Kidney epithelial cell (primary cell): ENCODE measurements at places on chromosomes 16 and 17. TPM values are rescaled to one million over a fixed set of nuclear protein-coding genes. Genes with fewer than 3 reads are reported as not detected.

Gene KRTAP16-1
- not detected in 2 replicates for total RNA-seq

- no peak for DNase-seq
These were observed 29.3 kb downstream of the C17orf67 start for GRCh38 chr17:56804454-56804853.

DNA sequence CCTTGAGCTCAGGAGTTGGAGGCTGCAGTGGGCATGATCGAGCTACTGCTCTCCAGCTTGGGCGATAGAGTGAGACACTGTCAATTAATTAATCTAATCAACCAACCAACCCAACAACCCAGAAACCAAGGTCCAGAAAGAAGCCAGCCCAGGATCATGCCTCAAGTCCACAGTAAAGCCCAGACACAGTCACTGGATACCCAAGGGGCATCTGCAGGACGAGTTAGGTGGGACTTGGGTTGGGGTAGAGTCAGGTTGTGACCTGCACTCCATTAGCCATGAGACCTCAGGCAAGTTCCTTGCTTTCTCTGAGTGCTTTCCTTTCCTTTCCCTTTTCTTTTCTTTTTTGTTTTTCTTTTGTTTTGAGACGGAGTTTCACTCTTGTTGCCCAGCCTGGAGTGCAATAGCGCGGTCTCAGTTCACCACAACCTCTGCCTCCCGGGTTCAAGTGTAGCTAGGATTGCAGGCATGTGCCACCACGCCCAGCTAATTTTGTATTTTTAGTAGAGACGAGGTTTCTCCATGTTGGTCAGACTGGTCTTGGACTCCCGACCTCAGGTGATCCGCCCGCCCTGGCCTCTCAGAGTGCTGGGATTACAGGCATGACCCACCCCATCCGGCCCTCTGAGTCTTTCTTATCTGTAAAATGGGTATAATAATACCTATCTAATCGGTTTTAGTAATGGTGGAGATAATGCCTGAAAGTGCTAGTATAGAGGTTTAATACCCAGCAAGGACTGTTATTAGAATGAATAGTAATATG lies 3.5 kb upstream of the HSD17B1 start:
- DNase-seq = no peak

Gene GAN
- 9.7 and 12.5 TPM in 2 replicates for total RNA-seq

Gene FZD2
- 8.1 and 11.2 TPM in 2 replicates for total RNA-seq

- no peak for DNase-seq
These were observed 51.7 kb downstream of the CMC2 start for GRCh38 chr16:80954985-80955384.

Gene TBC1D3G
- not detected in 2 replicates for total RNA-seq

DNA sequence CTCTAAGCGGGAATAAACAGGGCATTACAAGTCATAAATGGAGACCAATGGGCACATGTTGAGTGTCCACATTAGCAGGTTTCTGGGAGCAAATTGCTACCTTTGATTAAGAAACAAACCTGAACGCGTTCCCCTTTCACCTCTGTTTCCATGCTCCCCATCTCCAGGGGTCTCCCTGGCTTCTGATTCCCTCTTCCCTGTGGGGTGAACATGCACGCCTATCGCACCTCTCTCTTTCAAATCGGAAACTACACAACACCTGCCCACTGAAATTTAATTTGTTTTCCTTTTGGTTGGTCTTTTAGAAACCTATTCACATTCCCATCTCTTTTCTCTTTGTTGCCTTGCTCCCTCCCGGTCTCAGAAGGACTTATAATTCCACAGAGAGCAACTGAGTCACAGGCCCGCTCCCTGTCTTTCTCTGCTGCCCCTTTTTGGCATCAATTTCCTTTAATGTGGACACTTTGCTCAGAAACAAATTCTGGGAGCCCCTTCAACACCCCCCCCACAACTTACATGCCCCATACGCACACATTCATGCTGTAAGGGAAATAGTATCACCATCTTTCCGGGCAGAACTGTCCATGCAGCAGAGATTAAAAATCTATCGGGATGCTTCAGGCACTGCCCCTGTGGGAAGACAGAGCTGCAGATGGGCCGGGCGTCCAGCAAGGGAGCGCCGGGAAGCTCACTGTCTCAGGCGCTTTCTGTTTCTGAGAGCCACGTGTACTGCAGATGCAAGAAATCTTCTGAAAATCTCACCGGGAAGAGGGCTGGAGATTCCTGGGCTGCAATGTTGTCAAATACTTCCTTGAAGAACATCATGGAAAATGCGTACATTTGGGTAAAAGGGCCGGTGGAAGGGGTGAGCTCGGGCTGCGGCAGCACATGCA lies 7.2 kb upstream of the FOXF1 start:
- DNase-seq = no peak

DNA sequence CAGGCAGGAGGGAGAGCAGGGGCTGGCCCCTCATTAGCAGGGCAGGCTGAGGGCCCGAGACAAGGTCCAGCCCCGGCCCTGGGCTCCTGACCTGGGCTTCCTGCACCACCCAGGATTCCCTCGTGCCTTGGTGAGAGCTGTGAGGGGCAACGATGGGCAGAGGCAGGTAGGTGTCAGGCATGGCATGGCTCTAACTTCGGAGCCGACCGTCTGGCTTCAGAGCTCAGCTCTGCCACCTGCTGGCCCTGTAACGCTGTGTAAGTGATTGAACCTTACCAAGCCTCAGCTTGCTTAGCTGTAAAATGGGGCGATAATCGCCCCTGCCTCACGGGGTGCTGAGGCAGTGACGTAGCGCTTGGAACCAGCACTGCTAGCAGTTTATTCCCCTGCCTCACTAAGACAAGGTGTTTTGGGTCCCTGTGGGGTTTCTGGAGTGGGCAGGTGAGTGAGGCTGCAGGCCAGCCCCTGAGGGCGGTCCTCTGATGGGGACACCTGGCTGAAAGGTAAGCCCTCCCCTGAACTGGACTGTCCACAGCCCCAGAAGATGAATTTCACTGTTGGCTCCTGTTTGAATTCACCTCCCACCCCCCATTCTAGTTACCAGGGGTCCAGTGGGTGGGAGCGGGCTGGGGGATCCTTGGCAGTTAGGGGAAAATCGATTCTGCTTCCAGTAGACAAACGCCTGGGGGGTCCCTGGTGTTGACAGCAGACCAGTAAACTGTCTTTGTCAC lies 184.8 kb upstream of the GSE1 start:
- no peak for DNase-seq

DNA sequence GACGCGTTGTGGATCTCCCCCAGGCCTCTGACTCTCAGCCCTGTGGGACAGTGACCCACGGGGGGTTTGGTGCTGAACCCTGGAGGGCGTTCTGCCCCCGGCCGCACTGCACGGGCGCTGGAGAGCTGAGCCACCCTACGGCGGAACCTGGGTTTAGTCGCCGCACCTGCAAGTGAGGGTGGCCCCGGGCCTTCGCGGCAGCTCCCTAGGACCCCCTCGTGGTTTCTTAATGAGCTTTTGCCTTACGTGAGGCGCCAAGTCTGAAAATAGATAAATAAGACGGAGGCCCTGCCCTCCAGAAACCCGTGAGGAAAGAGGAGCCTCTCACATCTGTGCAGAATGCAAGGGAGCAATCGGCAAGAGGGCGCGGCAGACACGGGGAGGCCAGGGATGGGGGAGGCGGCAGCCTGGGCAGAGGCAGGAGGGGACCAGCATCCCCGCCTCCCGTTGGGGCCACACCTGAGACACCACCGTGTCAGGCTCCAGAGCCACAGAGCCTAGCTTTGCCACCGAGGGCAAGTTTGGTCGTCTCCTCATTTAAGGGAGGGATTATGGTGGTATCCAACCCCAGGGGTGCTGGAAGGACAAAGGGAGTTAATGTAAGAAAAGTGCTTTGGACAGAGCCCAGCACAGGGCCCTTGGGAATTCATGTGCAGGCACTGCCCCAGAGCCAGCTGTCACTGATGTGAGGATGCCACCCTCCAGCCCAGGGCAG lies 153.2 kb upstream of the CHMP6 start:
- no peak for DNase-seq

Gene FGF11
- 1.5 and 1.8 TPM in 2 replicates for total RNA-seq

- no peak for DNase-seq
These were observed 18.8 kb upstream of the MYOCD start for GRCh38 chr17:12646761-12647422.

GRCh38 chr16:52497067-52497816 lies 49.7 kb downstream of the TOX3 start:
- no peak for DNase-seq

Gene MT1H
- total RNA-seq = not detected in 2 replicates

Gene SGF29
- total RNA-seq = 28.5 and 32.5 TPM in 2 replicates

Gene ABCA8
- total RNA-seq = not detected in 2 replicates

GRCh38 chr16:88308441-88309173 lies 74.2 kb upstream of the ZNF469 start:
- DNase-seq = no peak

Gene PPP1R1B
- not detected in 2 replicates for total RNA-seq

Gene RNF166
- total RNA-seq = 30.3 and 33.0 TPM in 2 replicates
